ENCODE measurements at places on chromosomes 5 and 9. TPM values are rescaled to one million over a fixed set of nuclear protein-coding genes. Genes with fewer than 3 reads are reported as not detected.

DNA sequence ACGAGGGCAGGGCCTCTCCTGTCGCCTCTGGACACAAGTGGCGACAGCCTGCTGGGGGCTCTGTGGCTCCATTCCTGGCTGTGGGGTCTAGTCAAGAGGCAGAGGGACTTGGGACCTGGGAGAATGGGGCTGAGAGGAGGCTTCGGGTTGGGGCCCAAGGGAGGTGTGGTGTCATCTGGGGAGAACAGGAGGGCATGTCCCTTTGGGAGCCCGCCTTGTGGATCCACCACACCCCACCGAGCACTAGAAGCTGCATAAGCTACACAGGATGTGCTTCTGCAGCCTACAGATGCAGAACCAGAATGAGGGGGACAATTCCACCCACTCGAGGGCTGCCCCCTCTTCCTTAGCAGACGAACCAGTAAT lies 3.9 kb upstream of the MAN1B1 start:
- H3K36me3 ChIP-seq: peaks cover 36% of the 10 kb centered on the region
- H3K4me1 ChIP-seq: peaks cover 34% of the 10 kb centered on the region
- DNase-seq: no peak
- no peak overlapping the region for H3K27ac ChIP-seq

DNA sequence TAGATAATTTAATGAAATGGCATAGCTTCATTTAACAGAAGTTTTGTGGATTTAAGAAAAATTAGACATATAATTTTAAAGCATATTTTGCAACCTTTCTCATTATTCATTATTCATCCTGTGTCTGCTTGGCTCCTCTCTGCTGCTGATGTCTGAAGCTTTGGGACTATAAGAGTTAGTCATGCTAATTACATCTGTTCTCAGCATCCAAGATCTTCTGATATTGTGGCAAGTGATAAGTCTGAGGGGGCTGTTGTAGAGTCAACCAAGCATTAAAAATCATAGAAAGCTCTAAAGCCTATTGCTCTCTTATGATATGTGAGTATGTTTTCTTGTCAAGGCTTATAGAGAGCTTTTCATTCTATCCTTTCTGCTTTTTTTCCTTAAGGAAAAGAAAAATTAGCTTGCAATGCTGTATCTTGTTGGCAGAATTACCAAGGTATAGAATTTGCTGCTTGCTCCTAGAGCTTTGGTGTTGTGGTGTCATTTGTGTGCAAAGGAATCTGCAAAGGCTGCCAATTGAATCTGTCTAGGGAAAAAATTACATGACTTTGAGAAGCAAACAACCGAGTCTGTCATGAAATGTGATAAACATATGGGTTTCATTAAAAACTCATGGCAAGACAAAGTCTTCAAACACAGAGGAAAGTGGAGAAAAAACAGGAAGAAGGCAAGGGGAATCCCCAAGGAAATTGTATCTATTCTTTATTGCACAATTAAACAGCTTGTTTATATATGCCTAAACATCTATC lies 156.1 kb upstream of the DAB2 start:
- no peaks in the 10 kb centered on the region for H3K27me3 ChIP-seq
- DNase-seq: peak; percentile 70
- no peak overlapping the region for H3K27ac ChIP-seq
- H3K4me1 ChIP-seq: peaks cover 15% of the 10 kb centered on the region
- H3K36me3 ChIP-seq: no peaks in the 10 kb centered on the region

GRCh38 chr5:78811121-78811817 lies 162.7 kb upstream of the LHFPL2 start:
- no peak overlapping the region for H3K27ac ChIP-seq
- no peaks in the 10 kb centered on the region for H3K27me3 ChIP-seq
- H3K36me3 ChIP-seq: peaks cover 10% of the 10 kb centered on the region
- DNase-seq: no peak

DNA sequence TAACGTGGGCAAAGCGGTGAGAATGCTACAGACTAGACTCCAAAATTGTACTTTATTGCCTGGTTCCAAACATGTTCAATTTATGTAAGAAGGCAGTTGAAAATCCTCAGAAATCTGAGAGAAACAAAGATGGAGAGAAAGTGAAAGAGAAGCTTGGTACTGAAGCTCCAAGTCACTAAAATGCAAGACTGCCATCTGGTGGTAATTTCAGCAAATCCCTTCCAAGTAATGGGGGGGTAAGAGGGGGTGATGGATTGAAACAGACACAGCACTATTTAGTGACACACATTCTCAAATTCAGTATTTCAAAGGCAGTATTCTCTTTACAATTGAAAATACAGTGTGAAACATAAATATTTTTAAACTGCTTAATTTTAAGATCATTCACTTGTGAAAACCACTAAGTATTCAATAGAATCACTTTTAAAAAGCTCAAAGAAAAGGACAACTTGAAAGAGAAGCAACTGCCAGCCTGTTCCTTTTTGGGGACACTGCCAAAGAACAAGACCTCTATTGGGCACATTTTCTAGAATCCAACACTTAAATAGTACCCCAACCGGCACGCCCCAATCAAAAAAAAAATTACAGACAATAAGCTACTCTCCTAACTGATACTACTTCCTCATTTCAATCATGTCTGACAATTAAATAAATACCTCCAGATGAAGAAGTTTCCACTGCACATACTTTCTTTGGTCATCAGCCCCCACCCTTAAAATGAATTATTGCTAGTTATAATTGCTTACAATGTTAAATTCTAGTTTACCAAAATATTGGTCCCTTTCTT lies 131.5 kb downstream of the AGTPBP1 start:
- H3K36me3 ChIP-seq: peaks cover 56% of the 10 kb centered on the region
- H3K4me3 ChIP-seq: no peak overlapping the region
- DNase-seq: peak; percentile 61
- peak overlapping the region; percentile 68 for H3K27ac ChIP-seq

GRCh38 chr9:116181853-116182610 lies 28.4 kb downstream of the PAPPA start:
- H3K4me3 ChIP-seq: no peak overlapping the region
- no peaks in the 10 kb centered on the region for H3K4me1 ChIP-seq
- H3K36me3 ChIP-seq: no peaks in the 10 kb centered on the region

GRCh38 chr5:93236807-93237421 lies 344.1 kb downstream of the NR2F1-AS1 start:
- no peak overlapping the region for H3K4me3 ChIP-seq
- no peak for DNase-seq
- H3K27ac ChIP-seq: no peak overlapping the region
- H3K4me1 ChIP-seq: no peaks in the 10 kb centered on the region
- H3K36me3 ChIP-seq: no peaks in the 10 kb centered on the region
- H3K27me3 ChIP-seq: no peaks in the 10 kb centered on the region

DNA sequence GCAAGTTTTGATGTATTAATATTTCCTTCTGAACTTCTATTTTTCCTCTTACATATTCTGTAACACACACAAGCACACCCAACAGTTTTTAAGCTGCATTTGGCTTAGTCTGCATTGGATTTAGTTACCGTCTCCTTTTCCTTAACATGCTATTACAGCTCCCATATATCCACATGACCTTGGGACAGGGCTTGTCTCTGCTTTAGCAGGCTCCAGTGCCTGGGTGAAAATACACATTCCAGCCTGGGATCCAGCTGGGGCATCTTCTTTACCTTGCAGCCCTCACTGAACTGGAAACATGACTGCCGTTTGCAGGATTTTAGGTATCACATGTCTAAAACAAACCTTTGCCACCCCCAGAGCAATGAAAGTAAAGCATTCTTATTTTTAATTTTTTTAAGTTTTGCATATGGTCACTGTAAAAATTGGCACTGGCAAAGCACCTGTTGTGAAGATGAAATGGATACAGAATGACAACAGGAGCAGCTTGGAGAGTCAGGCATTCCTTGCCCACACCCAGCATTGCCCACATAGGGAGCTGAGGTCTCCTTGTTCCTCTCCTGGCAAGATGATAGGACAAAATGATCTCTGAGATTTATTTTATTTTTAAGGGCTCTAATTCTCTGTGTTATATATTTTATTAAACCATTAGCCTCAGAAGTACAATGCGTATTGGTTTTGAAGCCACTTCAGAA lies 4.0 kb downstream of the GADD45G start:
- H3K27ac ChIP-seq: no peak overlapping the region
- no peaks in the 10 kb centered on the region for H3K36me3 ChIP-seq
- peaks cover 22% of the 10 kb centered on the region for H3K27me3 ChIP-seq
- DNase-seq: no peak
- no peak overlapping the region for H3K4me3 ChIP-seq
- peaks cover 35% of the 10 kb centered on the region for H3K4me1 ChIP-seq

- H3K27me3 ChIP-seq: no peaks in the 10 kb centered on the region
- no peak for DNase-seq
- H3K4me1 ChIP-seq: peaks cover 27% of the 10 kb centered on the region
- no peak overlapping the region for H3K4me3 ChIP-seq
- H3K36me3 ChIP-seq: no peaks in the 10 kb centered on the region
These were observed 84.5 kb upstream of the FREM1 start for GRCh38 chr9:14994738-14995137.

GRCh38 chr5:157544623-157544989 lies 31.0 kb downstream of the ADAM19 start:
- no peak for DNase-seq
- peaks cover 62% of the 10 kb centered on the region for H3K4me1 ChIP-seq
- H3K27ac ChIP-seq: no peak overlapping the region
- H3K27me3 ChIP-seq: no peaks in the 10 kb centered on the region
- no peaks in the 10 kb centered on the region for H3K36me3 ChIP-seq

DNA sequence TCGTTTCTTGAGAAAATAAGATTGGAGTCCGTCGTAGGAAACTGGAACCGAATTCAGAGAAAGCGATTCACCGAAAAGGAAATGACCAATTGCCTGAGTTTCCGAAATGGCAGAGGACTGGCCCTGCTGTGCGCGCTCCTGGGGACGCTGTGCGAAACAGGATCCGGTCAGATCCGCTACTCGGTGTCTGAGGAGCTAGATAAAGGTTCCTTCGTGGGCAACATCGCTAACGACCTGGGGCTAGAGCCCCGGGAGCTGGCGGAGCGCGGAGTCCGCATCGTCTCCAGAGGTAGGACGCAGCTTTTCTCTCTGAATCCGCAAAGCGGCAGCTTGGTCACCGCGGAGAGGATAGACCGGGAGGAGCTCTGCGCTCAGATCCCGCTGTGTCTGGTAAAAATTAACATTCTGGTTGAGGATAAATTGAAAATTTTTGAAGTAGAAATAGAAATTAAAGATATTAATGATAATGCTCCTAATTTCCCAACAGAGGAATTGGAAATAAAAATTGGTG lies 379 bp downstream of the PCDHGA3 start:
- H3K36me3 ChIP-seq: no peaks in the 10 kb centered on the region
- DNase-seq: no peak
- H3K27ac ChIP-seq: no peak overlapping the region
- no peaks in the 10 kb centered on the region for H3K4me1 ChIP-seq
- no peak overlapping the region for H3K4me3 ChIP-seq

DNA sequence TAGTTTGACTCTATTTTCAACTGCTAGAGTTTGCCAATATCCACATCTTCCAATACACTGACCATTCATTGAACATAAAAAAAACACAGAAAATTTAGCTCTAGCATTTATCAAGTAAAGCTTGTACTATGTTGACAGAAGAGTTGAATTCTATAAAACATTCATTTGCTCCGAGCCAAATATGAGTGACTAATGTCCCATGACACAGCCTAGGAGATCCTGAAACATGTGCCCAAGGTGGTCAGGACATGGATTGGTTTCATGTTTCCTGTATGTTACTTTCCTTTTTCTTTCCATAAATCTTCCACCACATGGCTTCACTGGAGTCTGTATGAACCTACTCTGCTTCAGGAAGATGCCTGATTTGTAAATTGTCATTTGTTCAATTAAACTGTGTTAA lies 122.4 kb upstream of the PRDM9 start:
- no peaks in the 10 kb centered on the region for H3K36me3 ChIP-seq
- H3K4me1 ChIP-seq: no peaks in the 10 kb centered on the region
- no peak overlapping the region for H3K27ac ChIP-seq

DNA sequence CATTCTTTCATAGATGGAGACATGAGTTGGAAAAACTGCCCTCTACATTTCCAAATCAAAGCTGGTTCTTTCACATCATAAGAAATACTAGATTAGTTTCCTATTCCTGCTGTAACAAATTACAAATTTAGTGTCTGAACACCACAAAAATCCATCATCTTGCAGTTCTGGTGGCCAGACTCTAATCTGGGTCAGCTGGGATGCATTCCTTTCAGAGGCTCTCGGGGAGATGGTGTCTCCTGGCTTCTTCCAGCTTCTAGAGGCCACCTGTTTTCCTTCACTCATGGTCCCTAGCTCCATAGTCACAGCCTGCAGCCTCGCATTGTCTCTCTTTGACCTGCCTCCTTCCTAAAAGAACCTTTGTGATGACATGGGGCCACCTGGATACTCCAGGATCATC lies 65.2 kb downstream of the RETREG1 start:
- no peaks in the 10 kb centered on the region for H3K4me1 ChIP-seq
- DNase-seq: no peak
- H3K27me3 ChIP-seq: no peaks in the 10 kb centered on the region
- no peak overlapping the region for H3K27ac ChIP-seq

DNA sequence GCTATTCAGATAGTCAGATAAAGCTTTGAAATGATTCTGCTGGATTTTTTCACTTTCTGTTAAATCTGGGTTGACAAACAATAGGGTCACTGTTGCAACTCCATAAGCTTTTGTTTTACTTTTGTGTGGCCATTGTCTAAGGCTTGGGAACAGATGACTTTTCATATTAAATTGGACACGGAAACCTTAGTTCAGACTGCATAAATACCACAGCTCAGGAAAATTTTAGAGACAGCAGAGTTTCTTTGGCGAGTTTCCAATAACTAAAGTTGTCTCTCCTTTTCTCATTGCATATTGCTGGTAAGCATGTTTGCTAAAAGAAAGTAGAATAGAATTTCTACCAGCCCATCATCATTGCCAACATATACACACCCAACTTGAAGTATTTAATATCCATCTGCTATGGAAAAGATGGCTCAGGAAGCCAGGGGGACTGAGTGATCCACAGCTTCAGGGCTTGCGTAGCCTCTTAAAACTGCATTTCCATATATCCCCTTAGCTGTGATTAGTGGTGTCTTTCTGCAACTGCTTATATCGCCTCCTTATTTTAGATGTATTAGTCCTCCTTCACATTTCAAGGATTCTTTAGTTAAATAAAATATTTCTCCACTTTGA lies 168.2 kb downstream of the ARHGAP26 start:
- H3K27me3 ChIP-seq: no peaks in the 10 kb centered on the region
- H3K27ac ChIP-seq: peak overlapping the region; percentile 49
- peaks cover 48% of the 10 kb centered on the region for H3K4me1 ChIP-seq
- no peak overlapping the region for H3K4me3 ChIP-seq
- H3K36me3 ChIP-seq: peaks cover 11% of the 10 kb centered on the region
- DNase-seq: no peak

GRCh38 chr9:95365766-95366165 lies 48.3 kb upstream of the FANCC start:
- no peaks in the 10 kb centered on the region for H3K4me1 ChIP-seq
- H3K36me3 ChIP-seq: no peaks in the 10 kb centered on the region
- H3K4me3 ChIP-seq: no peak overlapping the region
- no peak overlapping the region for H3K27ac ChIP-seq
- no peak for DNase-seq
- H3K27me3 ChIP-seq: peaks cover 33% of the 10 kb centered on the region

The OSMR gene
- polyA plus RNA-seq: not detected

The PCDHGA12 gene
- 0.01 TPM for polyA plus RNA-seq

The RANBP17 gene
- polyA plus RNA-seq: not detected

The DOK3 gene
- polyA plus RNA-seq: 196 TPM

The OTP gene
- not detected for polyA plus RNA-seq

The MOB3B gene
- 1.2 TPM for polyA plus RNA-seq

The CA9 gene
- not detected for polyA plus RNA-seq

The CDH12 gene
- not detected for polyA plus RNA-seq

The SURF2 gene
- polyA plus RNA-seq: 24.7 TPM

The AIF1L gene
- not detected for polyA plus RNA-seq
